ENCODE measurements at places on chromosomes 6 and 20.

GRCh38 chr6:20906945-20907344 lies 372.7 kb downstream of the CDKAL1 start:
- DNase-seq = no peak

- DNase-seq = no peak
These were observed 98.0 kb downstream of the DLL1 start for GRCh38 chr6:170192905-170193304.

GRCh38 chr6:46062991-46063390 lies 47.3 kb upstream of the CLIC5 start:
- no peak for DNase-seq

DNA sequence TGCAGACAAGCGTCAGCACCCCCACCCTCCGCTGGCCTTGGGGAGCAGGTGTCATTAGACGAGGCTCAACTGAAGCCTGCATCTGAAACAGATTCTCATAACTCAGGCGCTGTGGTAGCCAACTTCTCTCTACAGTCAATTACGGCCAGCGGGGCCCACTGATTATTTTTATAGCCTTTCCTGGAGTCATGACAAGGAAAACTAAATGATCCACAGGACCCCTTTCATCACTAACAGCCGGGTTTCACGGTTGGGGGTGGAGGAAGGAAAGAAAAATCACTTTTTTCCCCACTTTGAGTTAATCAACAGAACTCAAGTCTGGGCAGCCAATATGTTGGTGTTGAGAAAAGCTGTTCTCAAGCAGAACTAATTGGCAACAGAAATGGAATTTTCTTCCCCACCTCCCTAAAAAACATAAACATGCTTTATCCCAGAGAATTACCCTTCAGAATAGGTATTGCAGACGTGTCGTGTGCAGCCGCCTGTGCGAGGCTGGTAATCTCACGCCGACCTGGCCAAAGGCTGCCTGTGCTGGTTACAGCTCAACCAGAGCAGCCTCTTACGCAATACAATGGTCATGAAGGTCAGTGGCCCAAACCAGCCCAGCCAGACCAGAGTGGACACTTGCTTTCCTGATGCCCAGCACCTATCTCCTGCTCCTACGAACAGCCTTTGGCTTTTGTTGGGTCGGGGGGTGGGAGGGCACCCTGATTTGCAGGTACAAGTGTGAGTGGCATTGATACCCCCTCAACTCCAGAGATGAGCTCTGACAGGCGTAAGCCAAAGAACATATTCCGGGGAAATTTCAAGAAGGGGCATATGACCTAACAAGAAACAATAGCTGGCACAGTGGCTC lies 11.0 kb downstream of the RIPOR3 start:
- DNase-seq = no peak

GRCh38 chr6:158072083-158072721 lies 90.5 kb downstream of the SYNJ2 start:
- peak; percentile 58 for DNase-seq

GRCh38 chr6:136526196-136526930 lies 23.9 kb downstream of the MAP7 start:
- DNase-seq = no peak

- DNase-seq = no peak
These were observed 484.9 kb downstream of the COL12A1 start for GRCh38 chr6:74720923-74721322.

- DNase-seq = no peak
These were observed 70.2 kb upstream of the SLC22A1 start for GRCh38 chr6:160051390-160051789.

- no peak for DNase-seq
These were observed 43.3 kb downstream of the SLC26A8 start for GRCh38 chr6:35980991-35981645.

DNA sequence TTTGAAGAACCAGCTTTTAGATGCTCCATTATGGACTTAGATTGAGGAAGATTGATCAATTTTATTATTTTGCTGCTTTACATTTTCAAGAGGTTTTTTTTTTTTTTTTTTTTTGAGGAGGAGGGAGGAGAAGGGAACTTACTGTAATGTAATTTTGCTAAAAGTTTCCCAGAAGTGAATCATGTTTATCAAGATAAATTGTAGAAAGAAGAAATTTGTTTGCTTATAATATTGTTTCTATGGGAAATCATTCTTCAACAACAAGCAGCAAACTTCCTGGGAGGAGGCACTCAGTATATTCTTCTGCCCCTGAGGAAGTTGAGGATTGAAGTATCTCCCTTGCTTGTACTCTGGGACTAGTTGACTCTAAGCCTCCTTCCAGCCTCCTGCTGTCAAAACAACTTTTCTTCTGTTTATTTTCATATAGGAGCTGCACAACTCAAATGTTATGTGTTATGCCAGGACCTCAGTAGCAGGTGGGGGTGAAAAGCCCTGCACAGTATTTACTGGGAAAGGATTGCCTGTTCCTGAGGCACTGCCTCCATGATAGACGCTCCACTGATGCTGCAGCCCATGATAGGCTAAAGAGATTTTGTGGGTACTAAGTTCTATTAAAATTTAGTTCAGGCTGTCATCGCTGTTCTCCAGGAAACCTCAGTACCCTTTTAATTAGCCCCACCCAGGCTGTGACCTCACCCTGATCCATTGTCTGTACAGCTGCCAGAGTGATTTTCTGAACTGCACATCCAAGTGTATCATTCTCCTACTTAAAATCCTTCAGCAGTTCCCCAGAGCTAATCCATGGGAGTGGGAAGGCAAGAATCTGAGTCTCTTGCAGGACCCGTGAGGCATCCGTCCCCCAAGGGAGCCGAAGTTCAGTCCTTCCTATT lies 51.9 kb downstream of the CARMIL1 start:
- DNase-seq = no peak

Measured in stimulated activated CD4-positive, alpha-beta T cell treated with anti-CD3 and anti-CD28 coated beads, Interleukin-1b, Interleukin-23, amount 100 ng/mL, for 4 hours (primary cell).